Activated CD4-positive, CD25-positive, alpha-beta regulatory T cell treated with anti-CD3 and anti-CD28 coated beads, Interleukin-2, amount 50 U/mL, for 72 hours (primary cell): ENCODE measurements at places on chromosomes 2 and 18.

DNA sequence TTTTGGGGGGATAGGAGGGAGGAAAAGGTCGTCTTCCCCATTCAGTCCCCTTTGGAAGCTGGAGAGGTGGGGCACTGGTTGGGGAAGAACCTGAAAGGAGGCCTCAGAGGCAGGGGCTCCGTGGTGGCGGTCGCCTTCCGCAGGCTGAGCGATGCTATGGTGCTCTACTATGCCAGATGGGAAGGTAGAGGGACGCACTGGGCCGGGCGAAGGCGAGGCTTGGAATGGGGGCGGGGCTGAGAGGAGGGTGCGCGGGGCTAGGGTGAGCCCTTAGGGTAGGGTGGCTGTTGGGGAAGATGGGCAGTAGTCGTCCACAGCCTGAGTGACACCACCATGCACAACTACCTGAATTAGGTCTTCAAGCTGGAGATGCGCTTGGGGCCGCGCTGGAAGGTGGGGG is 11.1 kb downstream of the ZAP70 start:
- no peak for DNase-seq

DNA sequence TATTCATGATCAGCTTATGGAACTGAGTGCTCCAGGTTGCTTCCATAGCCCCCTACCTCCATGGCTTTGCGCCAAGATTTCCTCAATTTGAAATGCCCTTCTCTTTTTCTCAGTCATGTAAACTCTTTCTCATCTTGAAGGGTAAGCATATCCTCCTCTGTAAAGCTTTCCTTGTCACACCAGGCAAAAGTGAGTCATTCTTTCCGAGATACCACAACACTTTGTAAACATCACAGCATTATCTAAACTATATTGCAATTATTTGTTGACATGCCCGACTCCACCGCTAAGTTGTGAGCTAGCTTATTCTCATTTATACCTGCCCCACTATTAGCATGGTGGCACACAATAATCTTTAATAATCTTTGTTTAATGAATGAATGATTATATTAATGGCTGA is 419.5 kb upstream of the CHST9 start:
- no peak for DNase-seq

DNA sequence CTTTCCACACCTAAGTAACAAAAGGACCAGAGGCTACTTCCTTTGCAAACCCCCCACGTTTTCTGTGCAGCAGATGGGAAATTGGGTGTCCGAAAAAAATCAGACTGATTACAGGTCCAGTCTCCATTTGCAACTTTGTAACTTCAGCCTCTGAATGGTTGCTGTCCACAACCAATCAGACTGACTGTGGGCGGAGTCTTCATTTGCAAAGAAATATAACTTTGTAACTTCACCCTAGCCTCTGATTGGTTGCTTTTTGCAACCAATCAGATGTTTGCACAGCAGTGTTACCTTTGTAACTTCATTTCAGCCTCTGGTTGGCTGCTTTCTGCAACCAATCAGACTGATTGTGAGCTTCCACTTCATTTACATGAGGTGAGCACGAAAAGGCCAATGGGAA is 27.8 kb upstream of the CACNB4 start:
- DNase-seq: no peak

GRCh38 chr18:35277633-35278032 is 12.4 kb downstream of the ZSCAN30 start:
- DNase-seq: no peak

GRCh38 chr2:916935-917334 is 33.7 kb upstream of the SNTG2 start:
- no peak for DNase-seq

DNA sequence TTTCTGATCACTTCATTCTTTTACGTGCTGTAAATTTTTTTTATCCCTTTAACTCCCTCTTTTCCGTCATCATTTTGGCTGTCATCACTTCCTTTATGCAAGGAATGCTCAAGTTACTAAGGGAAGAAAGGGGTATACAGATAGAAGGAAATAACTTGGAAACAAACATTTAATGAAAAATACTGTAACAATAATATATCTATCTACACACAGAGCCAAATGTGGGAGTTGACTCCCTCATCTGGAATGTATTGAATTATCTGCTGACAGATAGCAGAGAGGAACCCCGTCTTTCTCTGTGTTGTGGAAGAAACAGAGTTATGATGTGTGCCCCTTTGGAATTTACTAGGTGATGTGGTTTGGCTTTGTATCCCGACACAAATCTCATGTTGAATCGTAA is 182.5 kb upstream of the NXPH2 start:
- DNase-seq: no peak

GRCh38 chr2:42812899-42813479 is 20.6 kb upstream of the HAAO start:
- DNase-seq: no peak

GRCh38 chr18:22408059-22408458 is 9.7 kb downstream of the CTAGE1 start:
- no peak for DNase-seq

DNA sequence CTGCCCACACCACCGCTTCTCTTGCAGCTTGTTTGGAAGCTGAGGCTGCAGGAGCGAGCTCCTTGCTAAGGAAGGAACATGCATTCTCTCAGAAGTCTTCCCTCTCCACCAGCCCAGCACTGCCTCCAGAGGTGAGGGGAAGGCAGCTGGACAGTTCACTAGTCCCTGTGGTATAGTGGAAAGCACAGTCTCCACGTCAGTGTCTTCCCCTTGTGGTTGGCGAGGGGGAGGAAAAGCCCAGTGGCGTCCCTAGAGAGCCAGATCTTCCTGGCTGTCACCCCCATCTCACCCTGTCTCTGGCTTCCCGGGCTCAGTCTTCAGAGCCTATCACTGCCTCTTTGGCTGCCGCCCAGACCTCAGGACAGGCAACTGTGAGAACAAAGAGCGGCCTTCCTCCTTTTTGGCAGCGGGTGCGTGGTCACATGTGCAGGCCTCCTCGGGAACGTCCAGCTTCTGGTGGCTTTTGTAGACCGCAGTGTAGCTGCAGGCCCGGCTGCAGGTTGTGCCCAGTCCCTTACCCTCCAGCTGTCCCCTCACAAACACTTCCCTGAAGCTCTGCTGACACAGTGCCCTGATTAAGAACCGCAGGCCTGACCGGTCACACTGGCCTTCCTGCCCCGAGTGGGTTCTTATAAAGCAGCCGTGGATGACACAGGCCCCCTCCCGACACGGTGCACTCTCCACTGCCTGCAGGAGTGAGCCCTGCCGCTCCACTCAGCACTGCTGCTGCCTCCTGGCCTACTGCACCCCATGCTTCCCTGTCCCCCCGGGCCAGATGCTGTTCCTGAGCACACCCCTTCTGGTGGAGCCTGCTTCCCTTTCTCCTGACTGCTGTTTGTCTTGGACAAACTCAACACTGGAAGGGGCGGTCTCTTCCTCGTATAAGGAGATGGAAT is 90.9 kb downstream of the RNF144A start:
- no peak for DNase-seq

GRCh38 chr2:144162652-144163051 is 357.3 kb downstream of the ZEB2 start:
- peak; percentile 32 for DNase-seq

- no peak for DNase-seq
These were observed 23.0 kb downstream of the EPHA4 start for GRCh38 chr2:221549143-221549542.

DNA sequence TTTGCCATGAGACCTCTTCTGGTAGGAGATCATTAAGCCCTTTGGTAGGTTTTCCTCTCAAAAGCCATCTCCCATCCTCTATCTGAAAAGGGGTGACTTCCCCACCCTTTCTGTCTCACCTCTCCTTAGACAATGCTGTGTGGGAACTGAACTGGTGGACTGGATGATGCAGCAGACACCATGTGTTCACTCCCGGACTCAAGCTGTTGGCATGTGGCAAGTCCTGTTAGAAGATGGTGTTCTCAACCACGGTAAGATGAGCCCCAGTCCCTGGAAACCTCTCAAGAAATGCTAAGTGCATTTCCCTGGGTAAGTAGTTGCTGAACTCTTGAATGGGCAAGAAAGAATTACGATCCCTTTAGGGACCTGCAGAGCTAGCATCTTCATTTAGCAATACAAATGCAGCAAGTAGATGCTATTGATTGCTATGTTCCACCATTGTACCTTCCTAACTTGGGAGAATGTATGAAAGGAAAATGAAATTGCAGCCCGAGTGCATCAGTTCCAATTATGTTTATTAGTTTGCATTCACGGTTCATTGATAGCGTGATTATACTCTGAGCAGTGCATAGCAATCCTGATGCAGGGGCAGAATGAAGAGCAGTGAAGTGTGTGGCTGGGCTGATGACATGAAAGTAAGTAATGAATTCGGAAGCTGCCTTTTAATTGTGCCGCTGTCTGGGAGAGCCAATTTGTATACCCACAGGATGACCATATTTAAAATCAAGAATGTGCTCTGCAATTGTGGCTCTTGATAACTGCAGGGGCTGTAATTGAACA is 110.0 kb upstream of the MAP3K20 start:
- no peak for DNase-seq

GRCh38 chr2:152303951-152304350 is 31.0 kb upstream of the FMNL2 start:
- no peak for DNase-seq

- DNase-seq: no peak
These were observed 150.5 kb upstream of the XPO1 start for GRCh38 chr2:61688369-61689334.

DNA sequence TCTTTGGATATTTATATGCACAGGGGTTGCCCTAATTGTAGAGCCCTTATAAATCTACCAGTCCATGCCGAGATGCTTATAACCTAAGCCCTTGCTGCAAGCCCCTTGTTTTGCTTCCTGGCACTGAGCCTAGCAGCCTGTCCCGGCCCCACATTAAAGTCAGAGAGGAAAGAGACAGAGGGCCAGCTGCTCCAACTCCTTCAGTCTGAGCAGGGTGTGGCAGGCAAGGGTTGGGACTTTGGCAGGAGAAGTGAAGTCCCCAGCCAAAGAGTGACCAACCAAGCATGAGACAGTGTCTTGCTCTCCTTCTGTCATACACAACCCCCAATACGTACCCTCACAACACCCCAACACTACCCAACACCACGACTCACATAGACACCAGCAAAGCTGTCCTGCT is 54.7 kb upstream of the FZD7 start:
- DNase-seq: no peak

DNA sequence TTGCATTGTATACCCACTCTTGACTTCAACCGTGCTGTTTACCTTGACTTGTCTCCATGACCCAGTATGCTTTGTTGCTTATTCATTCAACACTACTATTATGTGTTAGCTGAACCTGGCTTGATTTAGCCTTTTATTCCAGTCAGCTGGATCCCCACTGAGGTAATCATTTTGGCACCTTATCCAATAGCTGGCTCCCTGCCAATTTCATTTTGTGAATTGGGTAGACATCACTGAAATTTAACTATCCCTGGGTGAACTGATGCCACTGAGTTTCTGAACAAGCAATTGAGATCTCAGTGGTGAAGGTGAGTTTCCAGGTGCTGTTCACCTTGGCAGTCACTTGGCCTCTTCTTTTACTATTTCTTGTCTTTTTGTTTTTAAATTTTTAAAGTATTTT is 584.3 kb downstream of the ADCYAP1 start:
- DNase-seq: no peak

DNA sequence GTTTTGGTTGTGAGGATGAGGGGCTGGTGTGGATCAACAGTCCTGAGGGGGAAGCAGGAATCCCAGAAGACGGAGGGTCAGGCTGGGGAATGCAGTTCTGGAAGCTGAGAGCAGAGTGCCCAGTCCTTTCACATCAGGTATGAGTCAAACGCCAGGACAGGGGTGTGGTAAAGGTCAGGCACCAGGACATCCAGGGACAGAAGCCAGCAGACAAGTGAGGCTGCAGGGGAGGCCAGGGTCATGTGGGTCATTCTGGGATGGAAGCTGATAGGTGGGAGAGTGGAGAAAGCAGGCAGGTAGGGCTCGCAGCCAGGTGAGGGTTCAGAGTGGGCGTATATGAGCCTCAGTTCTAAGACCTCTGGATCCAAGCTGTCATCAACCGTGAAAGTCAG is 12.8 kb upstream of the GNLY start:
- no peak for DNase-seq

DNA sequence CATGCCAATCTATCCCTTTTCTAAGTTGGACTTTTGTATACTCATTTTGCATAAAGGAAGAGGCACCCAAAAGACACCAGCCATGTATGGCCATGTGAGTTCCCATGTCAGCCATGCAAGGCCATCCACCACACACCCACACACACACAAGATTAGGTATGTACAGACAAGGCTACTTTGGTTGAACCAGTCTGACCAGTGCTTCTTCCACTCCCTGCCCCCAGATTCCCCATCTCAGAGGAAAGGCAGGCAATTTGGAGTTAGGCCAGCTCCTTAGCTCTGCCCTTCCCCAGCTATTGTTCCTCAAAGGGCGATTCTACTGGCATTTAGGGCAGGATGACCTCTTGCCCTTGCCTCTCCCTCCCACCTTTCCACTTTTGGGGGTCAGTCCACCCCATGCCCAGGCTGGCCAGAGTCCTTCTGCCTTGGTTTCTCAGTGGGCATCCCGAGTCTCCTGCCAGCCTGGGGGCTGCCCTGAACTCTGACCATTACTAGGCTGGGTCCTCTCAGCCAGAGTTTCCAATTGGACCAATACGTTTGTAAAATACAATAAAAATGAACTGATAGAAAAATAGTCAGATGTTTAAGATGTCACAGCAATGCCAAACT is 101.1 kb downstream of the ZBTB7C start:
- no peak for DNase-seq

DNA sequence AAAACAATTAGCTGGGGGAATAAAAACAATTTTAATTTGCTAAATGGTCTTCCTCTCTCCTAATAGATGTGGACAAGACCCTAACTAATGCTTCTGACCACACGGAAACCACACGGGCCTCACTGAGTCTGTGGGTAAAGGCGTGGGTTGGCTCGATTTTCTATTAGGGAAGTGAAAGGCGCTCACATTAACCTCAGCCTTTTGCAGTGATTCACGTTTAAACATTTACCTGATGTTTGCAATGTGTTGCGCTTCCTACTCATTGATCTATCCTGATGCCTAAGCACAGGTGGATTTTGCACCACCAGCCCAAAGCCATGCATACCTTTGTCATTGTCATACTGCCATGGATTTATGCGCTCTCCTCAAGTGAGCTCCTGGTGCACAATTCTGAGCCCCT is 35.6 kb upstream of the NRP2 start:
- DNase-seq: no peak

DNA sequence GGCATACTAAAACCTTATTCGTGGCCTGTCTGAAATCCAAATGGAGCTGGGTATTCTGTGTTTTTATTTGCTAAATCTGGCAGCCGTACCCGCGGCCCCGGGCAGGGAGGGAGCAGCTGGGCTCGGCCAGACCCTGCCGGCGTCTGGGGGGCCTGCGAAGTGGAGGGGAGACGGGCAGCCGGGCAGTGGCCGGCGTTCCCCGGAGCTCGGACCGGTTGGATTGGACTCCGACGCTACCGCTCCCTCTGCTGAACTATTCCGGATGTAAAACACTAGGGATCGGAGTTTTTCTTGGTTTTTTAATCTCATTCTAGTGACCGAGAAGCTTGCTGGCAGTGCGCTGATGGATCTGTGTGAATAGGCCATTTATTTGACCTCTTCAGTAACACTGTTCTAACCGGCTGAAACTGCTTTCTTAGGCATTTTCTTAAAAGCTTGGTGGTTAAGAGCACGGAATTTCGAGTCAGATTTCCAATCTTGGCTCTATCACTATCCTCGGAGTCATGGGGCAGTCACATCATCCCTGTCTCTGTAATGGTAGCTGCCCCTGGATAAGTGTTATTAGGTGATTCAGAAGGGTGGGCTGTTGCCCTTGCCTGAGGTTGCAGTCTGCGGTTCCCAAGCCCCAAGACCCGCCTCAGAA is 694 bp downstream of the UNC50 start:
- no peak for DNase-seq
